ENCODE measurements at places on chromosomes 3 and 15.

DNA sequence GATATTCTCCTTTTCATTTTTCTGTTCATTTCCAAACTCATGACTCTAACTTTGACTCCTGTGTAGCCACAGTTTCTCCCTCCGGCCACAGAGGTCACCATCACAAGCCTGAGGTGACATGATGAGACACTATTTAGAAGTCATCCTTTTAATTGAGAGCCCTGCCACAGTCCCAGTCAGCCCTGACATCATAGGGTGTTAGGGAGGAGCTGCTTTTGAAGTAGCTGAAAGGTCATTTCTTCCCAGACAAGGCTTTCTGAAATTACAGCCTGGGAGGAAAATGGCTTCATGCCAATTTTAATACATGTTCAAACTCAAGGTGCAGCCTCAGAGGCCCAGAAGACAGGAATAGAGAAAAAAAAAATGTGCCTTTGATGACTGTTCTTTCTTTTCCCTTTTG lies 532.8 kb upstream of the TGFBR2 start:
- DNase-seq, result no peak

- DNase-seq, result no peak
These were observed 27.9 kb downstream of the USP3 start for GRCh38 chr15:63532307-63532744.

GRCh38 chr3:148727231-148727630 lies 29.5 kb downstream of the AGTR1 start:
- no peak for DNase-seq

- DNase-seq, result no peak
These were observed 59.5 kb upstream of the HES1 start for GRCh38 chr3:194076475-194076874.

DNA sequence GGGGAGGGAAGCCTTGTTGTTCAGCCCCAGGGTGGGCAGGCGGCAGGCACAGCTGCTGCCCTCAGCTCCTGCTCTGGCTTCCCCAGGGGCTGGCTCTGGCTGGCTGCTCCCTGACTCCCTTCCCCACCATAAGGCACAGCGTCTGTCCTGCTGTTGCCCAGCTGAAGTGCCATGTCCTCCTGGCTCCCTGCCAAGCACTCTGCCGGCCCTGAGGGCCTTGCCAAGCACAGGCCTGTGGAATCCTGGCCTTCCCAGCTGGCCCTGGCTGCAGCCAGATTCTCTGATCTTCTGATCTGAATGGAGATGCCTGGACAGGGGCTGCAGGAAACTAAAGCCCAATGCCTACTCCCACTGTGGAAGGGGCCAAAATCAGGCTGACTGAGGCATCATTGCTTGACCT lies 1.1 kb downstream of the IQCF6 start:
- DNase-seq, result no peak

DNA sequence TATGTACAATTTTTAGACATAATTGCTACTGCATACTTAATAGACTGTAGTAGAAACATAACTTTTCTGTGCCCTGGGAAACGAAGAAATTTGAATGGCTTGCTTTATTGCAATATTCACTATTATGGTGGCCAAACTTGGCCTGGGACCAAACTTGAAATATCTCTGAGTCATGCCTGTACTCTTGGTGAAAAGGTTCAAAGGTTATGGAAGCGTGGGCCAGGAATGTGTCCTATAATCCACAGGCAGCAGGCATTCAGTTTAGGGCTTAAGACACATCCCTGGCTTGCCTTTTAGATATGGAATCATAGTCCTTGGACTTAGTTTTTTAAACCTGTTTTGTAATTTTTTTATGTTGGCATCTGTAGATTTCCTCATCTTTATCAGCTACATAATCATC lies 124.3 kb downstream of the LRIG1 start:
- DNase-seq, result no peak
